Right ventricle myocardium superior (tissue), 1 donor: ENCODE measurements at places on chromosomes 5 and 9.
A peak's percentile ranks its signal among the peaks of the same experiment; 100 is the strongest.

- DNase-seq = no peak
Measured at GRCh38 chr9:126374366-126374781, 47.7 kb downstream of the MVB12B start.

DNA sequence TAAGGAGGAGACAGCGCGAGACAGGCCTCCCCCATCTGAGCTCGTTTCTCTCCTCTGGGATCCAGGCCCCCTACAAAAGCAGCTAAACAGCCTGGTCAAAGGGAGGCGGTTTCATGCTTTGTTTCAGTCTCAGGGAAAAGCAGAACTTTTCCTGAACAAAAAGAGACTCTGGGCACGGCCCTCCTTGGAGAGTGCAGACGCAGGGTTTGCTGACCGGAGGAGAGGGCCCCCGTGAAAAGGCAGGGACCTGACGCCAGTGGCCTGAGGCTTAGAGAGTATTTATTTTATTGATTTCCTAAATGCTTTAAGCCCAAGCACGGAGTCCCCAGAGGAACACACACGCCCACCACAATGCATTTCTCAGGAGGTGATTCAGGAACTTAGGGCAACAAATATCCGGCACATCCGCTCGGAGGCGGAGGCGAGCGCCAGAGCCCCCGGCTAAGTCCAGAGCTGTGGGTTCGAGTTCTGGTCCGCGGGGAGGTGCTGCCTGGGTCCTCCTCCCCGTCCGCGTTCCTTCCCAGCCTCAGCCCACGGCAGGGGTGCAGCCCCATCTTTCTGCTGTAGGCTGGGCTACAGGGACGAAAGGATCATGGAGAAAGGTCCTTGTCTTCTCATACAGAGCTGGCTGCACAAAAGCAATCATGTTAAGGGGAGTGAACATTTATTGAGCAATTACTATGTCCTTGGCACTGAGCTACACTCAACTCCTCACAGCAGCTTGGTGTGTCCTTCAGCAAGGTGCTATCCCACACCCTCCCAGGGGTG, 40.0 kb downstream of the PTGES start:
- no peak for DNase-seq

DNA sequence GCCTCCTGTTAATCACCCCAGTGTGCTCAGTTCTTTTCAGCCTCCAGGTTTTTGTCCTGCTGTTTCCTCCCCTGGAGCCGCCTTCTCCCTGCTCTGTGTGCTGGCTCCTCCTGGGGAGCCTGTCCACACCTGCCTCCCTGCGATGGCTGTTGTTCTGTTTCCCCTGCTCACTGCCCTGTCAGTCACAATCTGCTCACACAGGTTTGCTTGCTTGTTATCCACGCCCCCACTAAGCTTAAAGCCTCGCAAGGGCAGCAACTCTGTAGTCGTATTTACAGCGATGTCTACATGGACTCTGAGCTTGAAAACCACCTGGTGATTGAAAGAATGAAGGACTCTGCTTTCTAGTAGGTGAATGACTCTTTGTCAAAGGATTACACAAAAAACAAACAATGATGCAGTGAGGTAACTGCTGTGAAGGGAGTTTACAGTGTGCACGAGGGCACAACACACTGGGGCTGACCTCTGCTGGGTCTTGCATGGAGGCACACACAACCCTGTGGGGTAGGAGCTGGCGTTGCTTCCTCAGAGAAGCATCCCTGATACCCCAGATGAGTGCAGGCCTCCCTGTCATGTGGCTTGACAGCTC, 39.6 kb upstream of the TEX48 start:
- no peak for DNase-seq

DNA sequence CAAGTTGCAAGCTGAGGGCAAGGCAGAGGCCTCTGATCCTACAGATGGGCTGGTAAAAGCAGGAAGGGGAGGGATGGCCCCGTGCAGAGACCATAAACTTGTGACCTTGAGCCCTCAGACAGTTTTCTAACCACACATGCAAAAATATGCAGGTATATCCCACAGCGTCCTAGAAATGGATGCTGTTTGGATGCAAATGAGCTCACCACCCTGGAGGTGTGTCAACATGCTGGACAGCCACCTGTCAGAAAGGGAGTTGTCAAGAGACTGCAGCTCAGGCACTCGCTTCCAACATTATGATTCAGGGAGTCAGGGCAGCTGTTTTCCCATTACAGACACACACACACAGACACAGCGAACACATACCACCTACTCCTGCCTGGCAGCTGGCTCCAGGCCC, 97.3 kb upstream of the PANK3 start:
- DNase-seq = no peak

DNA sequence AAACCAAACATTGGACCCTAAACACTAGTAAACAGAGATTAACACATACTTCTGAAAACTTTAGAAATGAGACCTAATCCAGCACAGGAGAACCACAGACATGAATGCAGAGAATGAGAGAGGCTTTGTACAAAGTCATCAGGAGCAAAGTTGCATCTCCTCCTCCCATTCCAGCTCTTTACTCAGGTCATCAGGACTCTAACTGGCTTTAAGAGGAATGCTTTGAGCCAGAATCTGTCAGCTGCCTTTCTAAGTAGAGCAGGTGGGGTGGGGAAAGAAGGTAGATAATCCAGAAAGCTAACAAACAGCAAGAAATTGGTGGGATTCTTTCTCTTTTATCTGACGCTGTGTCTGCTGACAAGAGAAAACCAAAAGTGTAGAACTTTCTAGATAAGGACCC, 582.7 kb upstream of the DMAC1 start:
- no peak for DNase-seq

DNA sequence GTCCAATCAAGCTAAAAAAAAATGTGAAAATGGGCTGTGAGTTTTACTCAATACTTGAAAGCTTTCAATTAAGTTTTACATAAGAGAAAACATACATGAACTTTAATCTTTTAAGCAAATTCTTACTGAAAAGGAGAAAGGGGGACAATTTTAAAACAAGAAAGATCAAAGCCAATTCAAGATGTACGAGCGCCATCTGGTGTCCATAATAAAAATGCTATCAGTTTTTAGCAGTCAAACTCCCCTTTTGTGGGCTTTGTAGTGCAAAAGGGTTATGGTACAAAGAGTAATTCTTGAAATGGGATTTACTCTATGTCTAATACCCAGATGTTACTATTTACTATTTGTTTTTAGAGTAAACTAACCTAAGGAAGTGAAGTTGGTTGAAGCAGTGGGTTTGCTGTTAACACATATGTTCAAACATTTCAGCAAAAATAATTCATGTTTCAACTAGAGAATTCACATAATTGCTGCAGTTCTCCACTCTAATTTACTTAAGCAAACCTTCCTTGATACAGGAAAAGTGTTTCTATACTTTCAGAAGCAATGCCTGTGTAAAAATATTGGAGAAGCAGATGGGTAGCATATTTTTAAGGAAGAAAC, 228.2 kb upstream of the TYRP1 start:
- DNase-seq = no peak

- DNase-seq = no peak
Measured at GRCh38 chr5:4089087-4089486, 493.5 kb downstream of the IRX1 start.

DNA sequence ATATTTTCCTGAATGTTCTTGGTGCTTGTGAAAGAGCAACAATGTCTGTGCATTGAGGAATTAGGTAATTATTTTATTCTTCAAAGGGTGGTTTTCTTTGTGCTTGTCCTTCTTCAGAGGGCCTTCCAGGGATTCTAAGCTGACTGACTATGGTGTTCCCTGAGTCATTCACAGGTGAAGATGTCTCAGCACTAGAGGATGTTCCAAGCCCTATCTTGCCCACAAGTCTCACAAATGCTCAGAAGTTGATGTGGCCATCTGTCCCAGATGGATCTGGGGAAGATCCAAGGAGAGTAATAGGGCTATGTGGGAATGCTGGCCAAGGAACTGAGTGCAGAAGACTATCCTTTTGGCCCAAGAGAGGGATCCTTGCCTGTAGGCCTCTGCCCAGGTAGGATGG, 120.9 kb downstream of the ADAMTSL1 start:
- no peak for DNase-seq

DNA sequence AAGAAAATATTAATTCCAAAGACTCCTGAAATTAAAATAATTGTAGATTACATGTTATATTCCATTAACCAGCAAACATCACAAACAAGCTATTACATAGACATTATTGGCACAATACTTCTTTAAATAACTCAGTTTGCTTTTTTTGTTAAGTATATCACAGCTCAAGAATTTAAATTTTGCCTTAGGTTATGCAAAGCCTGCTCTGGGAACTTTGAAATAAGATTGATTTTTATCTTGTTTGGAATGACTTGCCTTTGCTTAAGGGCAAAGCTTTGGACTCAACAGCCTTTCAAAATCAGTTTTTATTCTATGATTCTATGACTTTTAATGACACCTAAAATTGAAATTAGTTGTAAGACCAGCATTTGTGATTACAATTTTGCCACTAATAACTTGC, 78.2 kb downstream of the ALDH7A1 start:
- DNase-seq = no peak

GRCh38 chr5:91670563-91670962, 287.4 kb upstream of the ARRDC3 start:
- peak; percentile 50 for DNase-seq
